Esophagus muscularis mucosa (tissue), 4 donors: ENCODE measurements at places on chromosomes 12 and 14. TPM values are rescaled to one million over a fixed set of nuclear protein-coding genes. Genes with fewer than 3 reads are reported as not detected.

GRCh38 chr14:95054346-95055280, 102.7 kb downstream of the DICER1 start:
- H3K27ac ChIP-seq = no peak overlapping the region
- no peak for DNase-seq
- H3K27me3 ChIP-seq = no peaks in the 10 kb centered on the region
- no peak overlapping the region for H3K4me3 ChIP-seq
- H3K36me3 ChIP-seq = no peaks in the 10 kb centered on the region

GRCh38 chr12:65798918-65799317, 25.4 kb upstream of the HMGA2 start:
- no peak overlapping the region for H3K27ac ChIP-seq
- no peaks in the 10 kb centered on the region for H3K4me1 ChIP-seq
- H3K27me3 ChIP-seq = no peaks in the 10 kb centered on the region
- DNase-seq = no peak
- H3K36me3 ChIP-seq = no peaks in the 10 kb centered on the region

GRCh38 chr14:93163564-93163963, 21.1 kb downstream of the MOAP1 start:
- H3K4me3 ChIP-seq = no peak overlapping the region
- DNase-seq = no peak
- H3K27ac ChIP-seq = no peak overlapping the region
- H3K36me3 ChIP-seq = no peaks in the 10 kb centered on the region
- no peaks in the 10 kb centered on the region for H3K4me1 ChIP-seq

DNA sequence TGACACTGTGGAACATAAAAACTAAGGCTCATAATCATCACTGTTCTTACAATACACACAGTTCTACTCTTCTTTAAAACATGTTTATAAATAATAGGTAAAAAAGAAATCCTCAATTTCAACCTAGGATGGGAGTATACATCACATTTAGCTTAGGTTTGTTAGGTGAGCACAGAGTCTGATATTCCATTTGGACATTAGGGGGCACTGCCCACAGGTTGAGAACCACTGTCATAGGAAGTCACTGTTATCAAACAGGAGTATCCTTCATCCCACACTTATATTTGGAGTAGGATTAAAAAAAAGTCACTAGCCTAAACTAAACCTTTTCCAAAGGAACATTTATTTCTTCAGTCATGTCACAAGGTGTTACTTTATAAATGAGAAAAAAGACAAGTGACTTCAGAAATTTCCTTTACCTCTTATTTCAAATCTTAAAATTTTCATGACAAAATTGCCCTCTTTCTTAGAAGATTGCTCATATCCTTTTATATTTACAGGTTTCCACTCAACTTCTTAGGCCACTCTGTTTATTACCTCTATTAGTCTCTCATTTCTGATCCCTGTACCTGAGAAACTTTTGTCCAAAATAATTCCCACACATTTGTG, 240.6 kb downstream of the CPNE8 start:
- H3K27me3 ChIP-seq = no peaks in the 10 kb centered on the region
- no peak for DNase-seq
- H3K27ac ChIP-seq = no peak overlapping the region
- H3K4me3 ChIP-seq = no peak overlapping the region
- no peaks in the 10 kb centered on the region for H3K4me1 ChIP-seq
- H3K36me3 ChIP-seq = peaks cover 17% of the 10 kb centered on the region

GRCh38 chr14:64634558-64634957, 69.7 kb upstream of the PLEKHG3 start:
- H3K27ac ChIP-seq = no peak overlapping the region
- peaks cover 13% of the 10 kb centered on the region for H3K4me1 ChIP-seq
- no peak overlapping the region for H3K4me3 ChIP-seq
- no peaks in the 10 kb centered on the region for H3K27me3 ChIP-seq
- DNase-seq = no peak

DNA sequence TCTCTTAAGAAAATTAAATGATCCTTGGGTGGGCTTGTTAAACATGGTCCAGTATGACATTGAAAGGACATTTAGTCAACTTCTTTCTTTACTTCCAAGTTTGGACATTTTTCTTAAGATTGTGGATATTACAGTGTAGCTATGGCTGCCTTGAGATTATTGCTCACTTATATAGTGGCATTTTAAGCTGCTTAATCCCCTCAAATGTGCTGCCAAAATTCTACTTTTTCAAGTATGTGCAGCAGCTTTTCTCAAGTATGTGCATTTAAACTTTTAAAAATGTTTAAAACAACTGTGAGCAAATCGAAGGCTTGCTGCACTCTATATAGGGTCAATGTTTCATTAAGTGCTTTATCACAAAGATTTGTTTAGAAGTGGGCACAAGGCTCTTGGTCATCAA, 7.4 kb downstream of the TXNRD1 start:
- peaks cover 21% of the 10 kb centered on the region for H3K4me1 ChIP-seq
- no peak overlapping the region for H3K27ac ChIP-seq
- H3K4me3 ChIP-seq = no peak overlapping the region
- H3K36me3 ChIP-seq = no peaks in the 10 kb centered on the region
- no peak for DNase-seq

DNA sequence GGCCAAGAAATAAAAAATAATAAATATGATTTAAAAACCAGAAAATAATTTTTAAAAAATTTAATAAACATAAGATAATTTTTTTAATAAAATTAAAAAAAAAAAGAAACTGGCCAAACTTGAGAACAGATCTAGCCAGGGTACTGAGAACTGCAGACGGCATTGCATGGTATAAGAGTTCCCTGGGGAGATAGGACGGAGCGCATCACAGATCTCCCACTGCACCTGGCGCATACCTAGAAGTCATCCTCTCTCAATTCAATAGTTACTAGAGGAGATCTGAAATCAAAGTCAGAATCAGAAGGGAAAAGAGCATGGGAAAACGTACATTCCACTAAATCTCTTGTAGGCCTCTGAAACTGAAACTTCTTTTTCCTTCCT, 58.9 kb upstream of the BCL2L14 start:
- H3K4me3 ChIP-seq = no peak overlapping the region
- no peak for DNase-seq
- H3K4me1 ChIP-seq = no peaks in the 10 kb centered on the region
- no peaks in the 10 kb centered on the region for H3K36me3 ChIP-seq
- H3K27me3 ChIP-seq = no peaks in the 10 kb centered on the region

VWF gene
- total RNA-seq = 183 TPM

PCED1B gene
- 2.1 TPM for total RNA-seq

MYO1H gene
- not detected for total RNA-seq
